ENCODE measurements at places on chromosomes 2 and 18.

- DNase-seq: no peak
Observed at GRCh38 chr2:100982431-100982861, 19.6 kb upstream of the RPL31 start.

- no peak for DNase-seq
Observed at GRCh38 chr2:238137885-238138284, 583 bp upstream of the KLHL30 start.

DNA sequence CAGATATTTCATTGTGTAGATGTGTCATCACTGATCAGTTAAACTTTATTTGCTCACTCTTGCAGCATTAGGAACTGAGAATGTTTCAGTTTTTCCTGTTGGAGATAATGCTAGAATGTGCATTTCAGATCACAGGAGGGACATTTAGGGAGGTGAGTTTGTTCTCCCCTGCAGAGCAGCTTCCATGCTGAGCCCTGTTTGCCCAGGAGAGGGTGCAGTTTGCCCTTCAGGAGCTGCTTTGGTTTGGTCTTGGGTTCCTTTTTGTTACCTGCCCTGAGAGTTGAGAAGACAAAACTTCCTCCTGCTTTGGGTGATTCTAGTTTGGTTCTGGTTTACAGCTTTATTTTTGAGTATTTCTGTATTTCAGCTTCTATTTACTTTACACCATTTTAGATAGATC, 49.9 kb downstream of the DGKD start:
- no peak for DNase-seq

- no peak for DNase-seq
Observed at GRCh38 chr2:6103949-6104348, 411.8 kb downstream of the SOX11 start.

GRCh38 chr2:17084877-17085276, 419.2 kb upstream of the CYRIA start:
- no peak for DNase-seq

GRCh38 chr18:46891742-46892214, 25.5 kb downstream of the PIAS2 start:
- DNase-seq: no peak
